CD4-positive, alpha-beta T cell treated with Interleukin-2 at 100 ng/mL for 4 hours (primary cell): ENCODE measurements at places on chromosomes 5 and 9.

DNA sequence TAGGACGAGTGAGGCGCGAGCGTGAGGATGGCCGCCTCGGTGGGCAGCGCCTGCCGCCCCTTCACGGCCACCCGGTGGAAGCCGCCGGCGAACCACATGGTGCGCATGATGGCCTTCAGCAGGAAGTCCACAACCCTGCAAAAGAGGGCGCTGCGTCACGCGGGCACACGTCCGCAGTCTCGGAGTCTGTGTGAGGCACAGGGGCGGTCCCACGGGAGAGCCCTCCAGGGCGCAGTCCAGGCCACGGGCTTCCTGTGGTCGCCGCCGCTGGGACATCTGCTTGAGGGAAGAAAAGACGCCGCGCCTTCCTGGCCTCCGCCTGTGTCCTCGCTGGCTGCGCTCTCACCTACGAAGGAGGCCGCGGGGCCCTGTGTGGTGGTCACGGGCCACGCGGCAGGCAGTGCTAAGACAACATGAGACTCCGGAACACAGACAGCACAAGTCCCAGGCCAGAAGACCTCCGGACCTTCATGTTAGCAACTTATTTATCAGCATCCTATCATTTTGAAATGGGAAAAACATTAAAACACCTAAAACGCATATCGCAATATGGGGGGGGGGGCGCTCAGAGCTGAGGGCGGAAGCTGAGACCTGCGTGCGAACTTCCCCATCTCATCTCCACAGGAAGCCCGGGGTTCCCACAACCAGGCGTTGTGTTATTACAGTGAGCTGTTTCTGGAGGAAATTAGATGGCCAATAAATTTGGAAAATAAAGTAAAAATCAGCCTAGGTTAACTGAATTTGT lies 28.8 kb downstream of the LPCAT1 start:
- no peak for DNase-seq

GRCh38 chr5:131430794-131431193 lies 166.9 kb downstream of the CDC42SE2 start:
- no peak for DNase-seq

GRCh38 chr9:135910216-135910615 lies 2.9 kb upstream of the CAMSAP1 start:
- DNase-seq = no peak

- DNase-seq = no peak
These were observed 5.2 kb upstream of the SLC22A5 start for GRCh38 chr5:132364319-132364718.

DNA sequence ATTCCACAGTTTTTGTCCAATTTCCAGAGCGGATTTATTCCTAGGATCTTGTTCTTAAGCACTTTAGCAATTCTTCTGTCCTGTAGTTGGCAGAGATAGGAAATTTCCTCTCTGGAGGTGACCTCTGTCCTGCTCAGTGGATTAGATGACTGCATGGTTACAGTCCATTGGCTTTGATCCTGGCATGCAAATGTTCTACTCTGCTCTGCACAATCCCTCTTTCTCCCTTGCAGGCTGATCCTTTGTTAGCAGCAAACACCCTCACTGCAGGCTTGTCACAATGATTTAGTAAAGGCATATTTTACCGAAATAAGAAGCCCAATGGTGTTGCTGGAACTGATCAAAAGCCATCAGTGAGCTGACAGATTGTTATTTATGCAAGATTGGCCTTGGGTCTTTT lies 243.8 kb downstream of the COX7C start:
- DNase-seq = no peak

DNA sequence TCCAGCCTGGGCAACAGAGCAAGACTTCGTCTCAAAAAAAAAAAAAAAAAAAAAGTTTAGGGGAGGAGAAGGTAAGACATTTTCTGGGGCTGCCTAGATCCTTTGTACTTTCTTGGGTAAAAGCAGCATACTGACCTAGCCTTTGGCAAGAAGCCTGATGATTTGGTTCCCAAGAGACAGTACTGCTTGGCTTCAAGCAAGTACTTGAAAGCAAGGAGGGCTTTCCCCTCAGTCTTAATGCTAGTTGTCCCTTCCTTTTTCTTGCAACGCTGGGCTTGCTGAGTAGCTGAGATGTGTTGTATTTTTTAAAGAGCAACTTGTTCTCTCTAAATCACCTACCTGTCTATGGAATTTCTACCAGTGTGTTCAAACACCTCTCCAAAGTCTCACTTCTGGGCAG lies 76.2 kb downstream of the INSYN2B start:
- no peak for DNase-seq

GRCh38 chr5:147177125-147177840 lies 57.5 kb upstream of the STK32A start:
- no peak for DNase-seq

DNA sequence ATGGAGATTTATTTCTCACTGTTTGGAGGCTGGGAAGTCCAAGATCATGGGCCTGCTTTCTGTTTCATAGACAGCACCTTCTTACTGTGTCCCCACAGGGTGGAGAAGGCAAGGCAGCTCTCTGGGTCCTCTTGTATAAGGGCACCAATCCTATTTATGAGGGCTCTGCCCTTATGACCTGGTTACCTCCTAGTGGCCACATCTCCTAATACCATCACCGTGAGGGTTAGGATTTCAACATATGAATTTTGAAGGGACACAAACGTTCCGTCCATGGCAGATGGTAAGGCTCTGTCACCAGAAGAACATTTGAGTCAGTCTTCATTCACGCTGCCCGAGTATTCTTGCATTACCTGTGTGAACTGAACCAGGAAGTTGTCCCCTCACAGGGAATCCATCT lies 48.4 kb downstream of the ANKRD33B start:
- DNase-seq = no peak

DNA sequence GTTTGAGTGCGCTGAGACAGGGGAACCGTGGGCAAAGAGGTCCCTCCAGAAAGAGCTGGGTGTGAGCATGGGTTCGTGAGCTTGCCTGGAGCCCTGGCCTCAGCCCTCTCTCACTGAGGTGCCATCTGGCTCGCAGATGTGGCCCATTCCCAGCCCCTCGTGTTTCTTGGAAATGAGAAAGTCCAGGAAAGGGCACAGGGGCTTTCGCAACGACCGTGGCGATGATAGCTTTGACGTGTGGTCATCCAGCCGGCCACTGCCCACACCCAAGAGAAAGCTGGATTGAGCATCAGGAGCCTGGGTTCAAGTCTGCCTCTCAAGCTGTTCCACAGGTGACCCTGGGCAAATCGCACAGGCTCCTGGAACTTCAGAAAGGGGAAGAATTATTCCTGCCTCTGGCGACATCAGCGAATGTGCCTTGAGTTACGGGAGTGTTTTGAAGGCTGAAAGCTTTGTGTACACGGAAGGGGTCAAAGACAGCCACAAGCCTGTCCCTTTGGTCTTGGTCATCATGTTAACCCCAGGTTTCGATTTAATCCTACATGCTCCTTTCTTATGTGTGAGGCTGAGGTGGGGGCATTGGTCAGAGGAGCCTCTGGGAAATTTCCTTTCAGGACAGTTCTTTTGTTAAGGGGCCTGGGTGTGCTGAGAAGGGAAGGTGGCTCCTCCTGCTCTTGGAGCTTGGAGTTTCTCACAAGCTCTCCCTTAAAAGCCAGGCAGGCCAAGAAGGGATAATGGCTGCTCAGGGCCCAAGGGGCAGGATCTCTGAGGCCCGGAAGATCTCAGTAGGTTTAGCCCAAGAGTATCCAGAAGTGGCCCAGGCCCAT lies 41.7 kb upstream of the IL17B start:
- no peak for DNase-seq

DNA sequence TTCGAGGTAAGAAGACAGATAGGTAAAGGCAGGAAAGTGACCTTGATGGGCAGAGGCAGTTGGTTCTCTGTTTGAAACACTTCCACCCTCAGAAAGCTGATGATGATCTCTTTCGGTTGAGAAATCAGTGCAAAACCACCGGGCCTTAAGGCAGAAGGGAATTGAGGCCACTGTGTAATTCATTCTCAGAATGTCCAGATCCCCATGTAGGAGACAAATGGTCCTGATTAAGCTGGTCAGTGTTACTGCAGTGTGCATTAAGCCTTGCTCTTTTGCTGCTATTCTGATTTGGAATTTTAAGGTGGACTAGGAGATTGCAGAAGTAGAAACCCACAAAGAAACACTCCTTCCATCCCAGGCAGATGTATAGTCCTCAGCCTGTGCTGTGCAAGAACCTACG lies 255.2 kb downstream of the ARHGAP26 start:
- no peak for DNase-seq
